ENCODE measurements at places on chromosomes 4 and X.

- no peak for DNase-seq
Measured at GRCh38 chr4:95869961-95870500, 30.1 kb downstream of the PDHA2 start.

GRCh38 chr4:76856243-76857073 is 41.5 kb downstream of the SOWAHB start:
- no peak for DNase-seq

DNA sequence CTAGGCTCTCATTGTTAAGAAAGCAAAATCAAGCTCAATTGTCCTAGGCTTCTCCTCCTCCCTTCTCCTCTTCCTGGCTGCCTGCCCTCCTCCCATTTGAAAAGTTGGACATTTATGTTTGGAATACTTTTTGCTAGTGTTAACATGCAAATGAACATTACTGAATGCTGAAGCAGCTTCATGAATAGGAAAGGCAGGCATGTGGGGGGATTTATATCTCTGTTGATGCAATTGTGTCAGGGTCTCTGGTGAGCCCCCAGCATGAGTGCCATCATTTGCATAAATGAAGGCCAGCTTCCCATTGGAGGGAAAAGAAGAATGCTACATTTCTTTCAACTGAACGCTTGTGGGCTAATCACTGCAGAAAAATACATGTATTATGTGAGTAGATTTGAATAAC is 160.1 kb upstream of the NDST3 start:
- DNase-seq: no peak

- DNase-seq: no peak
Measured at GRCh38 chr4:4507923-4508322, 33.9 kb downstream of the STX18 start.

DNA sequence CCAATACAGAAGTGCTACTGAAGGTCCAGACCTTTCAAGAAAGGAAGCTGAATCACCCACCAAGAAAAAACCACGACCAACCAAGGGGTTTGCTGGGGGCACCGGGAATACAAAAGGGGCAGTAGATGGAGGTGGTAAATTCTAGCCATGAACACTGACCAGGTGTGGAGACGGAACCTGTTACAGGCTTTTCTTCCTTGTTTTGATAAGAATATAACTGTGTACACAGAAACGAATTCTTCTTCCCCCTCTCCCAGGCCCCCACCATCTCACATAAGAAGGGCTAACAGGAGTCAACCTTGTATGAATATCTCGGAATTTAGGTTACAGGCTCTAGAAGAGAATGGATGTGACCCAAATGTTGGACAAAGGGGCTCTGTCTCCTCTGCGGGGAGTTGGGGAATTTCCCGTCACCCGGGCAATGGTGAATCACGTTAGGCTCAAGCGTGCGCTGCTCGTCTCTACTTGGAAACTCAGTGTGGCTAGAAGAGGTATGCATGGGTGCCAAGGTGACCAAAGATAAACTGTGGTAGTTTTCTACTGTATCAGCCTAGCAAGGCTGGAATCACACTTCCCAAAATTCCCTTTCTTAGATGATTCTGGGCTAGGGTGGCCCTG is 87.0 kb downstream of the AFAP1 start:
- no peak for DNase-seq

DNA sequence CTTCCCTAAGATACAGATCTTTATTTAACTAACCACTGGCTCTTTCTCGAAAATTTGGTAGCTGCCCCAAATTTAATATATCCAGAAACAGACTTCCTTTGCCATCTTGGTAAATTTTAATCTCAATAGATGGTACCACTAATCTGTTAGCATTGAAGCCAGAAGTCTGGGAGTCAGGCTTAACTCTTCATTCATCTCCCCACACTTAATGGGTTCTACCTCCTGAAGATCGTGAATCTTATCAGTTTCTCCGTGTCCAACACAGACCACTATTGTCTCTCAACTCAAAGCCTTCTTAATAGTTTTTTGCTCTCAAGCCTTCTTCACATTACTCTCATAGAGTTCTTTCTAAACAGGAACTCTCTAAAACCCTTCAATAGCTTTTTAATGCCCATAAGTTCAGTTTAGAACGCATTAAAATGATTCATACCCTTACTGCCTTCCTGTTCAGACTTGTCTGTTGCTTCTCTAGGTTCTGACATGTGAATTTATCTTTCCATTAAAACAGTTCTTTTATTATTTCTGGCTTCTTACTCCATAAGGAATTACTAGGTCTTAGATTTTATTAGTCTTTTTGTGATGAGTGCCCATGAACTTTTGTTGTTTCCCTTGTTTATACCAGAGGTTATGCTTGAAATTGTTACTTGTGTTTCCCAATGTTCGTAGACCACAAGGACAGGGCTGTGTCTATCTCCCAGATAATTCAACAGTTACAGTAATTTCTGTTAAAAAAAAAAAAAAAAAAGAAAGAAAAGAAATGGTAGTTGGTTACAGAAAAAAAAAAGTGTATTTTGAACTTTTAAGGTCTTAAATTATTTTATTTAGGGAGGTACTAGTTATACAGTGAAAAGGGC is 54.7 kb downstream of the SMARCAD1 start:
- DNase-seq: no peak

GRCh38 chr4:68683034-68683433 is 12.6 kb upstream of the UGT2B15 start:
- no peak for DNase-seq

DNA sequence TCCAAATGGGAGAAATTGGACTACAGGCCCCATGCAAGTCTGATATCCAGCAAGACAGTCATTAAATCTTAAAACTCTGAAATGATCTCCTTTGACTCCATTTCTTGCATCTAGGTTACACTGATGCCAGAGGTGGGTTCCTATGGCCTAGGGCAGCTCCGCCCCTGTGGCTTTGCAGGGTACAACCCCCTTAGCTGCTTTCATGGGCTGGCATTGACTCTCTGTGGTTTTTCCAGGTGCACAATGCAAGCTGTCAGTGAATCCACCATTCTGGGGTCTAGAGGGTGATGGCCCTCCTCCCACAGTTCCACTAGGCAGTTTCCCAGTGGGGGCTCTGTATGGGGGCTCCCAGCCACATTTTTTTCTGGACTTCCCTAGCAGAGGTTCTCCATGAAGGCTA is 228.5 kb upstream of the ADAMTS3 start:
- DNase-seq: no peak

All from CD4-positive, alpha-beta memory T cell (primary cell).